ENCODE measurements at places on chromosomes 4 and X. TPM values are rescaled to one million over a fixed set of nuclear protein-coding genes. Genes with fewer than 3 reads are reported as not detected.

The FAM236C gene
- total RNA-seq = not detected

The DBET gene
- not detected for total RNA-seq

The STOX2 gene
- 1.1 TPM for total RNA-seq

The SSX4 gene
- total RNA-seq = not detected

The CRMP1 gene
- total RNA-seq = under 0.01 TPM

The IL13RA2 gene
- 51.9 TPM for total RNA-seq

The GLOD5 gene
- total RNA-seq = not detected

The TENM3 gene
- total RNA-seq = 6.0 TPM

The ATOH1 gene
- not detected for total RNA-seq

The ABHD18 gene
- 3.8 TPM for total RNA-seq

The HPGDS gene
- not detected for total RNA-seq

The TKTL2 gene
- not detected for total RNA-seq

The CETN2 gene
- 55.8 TPM for total RNA-seq

The TSPAN7 gene
- 0.17 TPM for total RNA-seq

The HELT gene
- total RNA-seq = not detected

The G3BP2 gene
- total RNA-seq = 122 TPM

The TEX13C gene
- not detected for total RNA-seq

The SATL1 gene
- total RNA-seq = not detected

The ITGB1BP2 gene
- 0.43 TPM for total RNA-seq

The PRRG1 gene
- total RNA-seq = 9.1 TPM

The POF1B gene
- total RNA-seq = not detected

The NAP1L2 gene
- total RNA-seq = 3.5 TPM

The MAGEA8 gene
- total RNA-seq = not detected

The TCP11X2 gene
- total RNA-seq = not detected

The CXCR3 gene
- not detected for total RNA-seq

The NRK gene
- 0.47 TPM for total RNA-seq

The FGFBP2 gene
- total RNA-seq = not detected

The BMPR1B gene
- 0.47 TPM for total RNA-seq

The IL2 gene
- not detected for total RNA-seq

The FDCSP gene
- total RNA-seq = not detected

The OTC gene
- total RNA-seq = 0.16 TPM

The GABRA4 gene
- not detected for total RNA-seq

The NUP62CL gene
- total RNA-seq = not detected

The ARSD gene
- total RNA-seq = 18.3 TPM

The ITIH6 gene
- not detected for total RNA-seq
